ENCODE measurements at places on chromosomes 7 and 10.

- no peak for DNase-seq
These were observed 11.6 kb downstream of the GRID1 start for GRCh38 chr10:86354761-86355540.

DNA sequence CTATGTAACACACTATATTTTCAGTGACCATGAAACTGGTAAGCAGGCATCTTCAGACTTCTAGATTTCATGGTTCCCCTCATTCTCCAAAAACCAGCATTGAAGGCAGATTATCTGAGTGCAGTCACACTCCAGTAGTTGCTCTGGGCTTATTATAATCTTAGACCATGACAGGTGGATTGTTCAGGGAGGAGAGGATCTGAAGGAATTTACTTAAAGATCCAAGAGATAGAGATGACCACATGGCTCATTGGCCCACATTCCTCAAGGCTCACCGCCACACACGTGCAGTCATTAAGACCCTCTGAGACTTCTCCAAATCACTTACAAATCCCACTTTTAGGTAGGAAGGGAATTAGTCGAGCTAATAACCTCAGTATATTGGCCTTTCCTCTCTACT, 55.2 kb downstream of the GSAP start:
- DNase-seq, result no peak

GRCh38 chr7:108310351-108310750, 145.9 kb downstream of the NRCAM start:
- DNase-seq, result peak; percentile 23

- DNase-seq, result no peak
These were observed 186.2 kb downstream of the ELFN1 start for GRCh38 chr7:1856161-1856887.

- no peak for DNase-seq
These were observed 159.1 kb downstream of the UBE2H start for GRCh38 chr7:129793506-129794310.

GRCh38 chr10:78427497-78428031, 393.9 kb downstream of the RPS24 start:
- no peak for DNase-seq

DNA sequence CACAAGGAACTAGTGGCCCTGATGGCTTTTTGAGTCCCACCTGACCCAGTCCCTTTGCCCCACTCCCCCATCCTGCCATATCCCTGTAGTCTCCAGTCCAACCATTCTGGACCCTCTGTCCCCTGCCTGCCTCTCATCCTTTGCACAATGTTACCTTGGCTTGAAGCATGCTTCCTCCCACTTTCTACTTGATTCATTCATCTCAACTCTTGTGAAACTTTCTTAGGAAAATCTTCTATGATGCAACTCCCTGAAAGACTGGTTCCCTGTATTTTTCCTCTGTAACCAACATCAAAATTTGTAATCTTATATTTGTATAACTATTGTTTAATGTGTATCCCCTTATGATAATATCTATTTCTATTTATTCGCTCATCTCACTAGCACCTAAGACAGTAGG, 151.5 kb downstream of the LRRTM3 start:
- DNase-seq, result no peak

- no peak for DNase-seq
These were observed 137.4 kb upstream of the CDC14C start for GRCh38 chr7:48786951-48787350.

DNA sequence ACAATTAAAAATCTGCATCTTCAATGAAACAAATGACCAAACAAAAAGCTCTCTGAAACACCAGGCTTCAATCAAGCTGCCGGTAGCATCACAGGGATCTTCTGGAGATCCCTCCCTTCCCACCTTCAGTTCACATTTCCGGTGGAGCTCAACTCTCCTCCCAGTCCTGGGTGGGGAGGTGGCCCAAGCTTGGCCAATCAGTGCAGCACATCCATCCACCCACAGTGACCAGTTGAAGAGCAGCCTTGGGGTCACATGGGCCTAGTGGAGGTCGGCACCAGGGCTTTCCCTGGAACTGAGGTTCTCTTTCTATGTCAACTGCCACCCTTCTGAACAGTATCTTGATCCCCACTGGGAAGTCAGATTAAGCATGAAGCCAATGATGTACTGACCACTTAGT, 620.1 kb upstream of the MGMT start:
- no peak for DNase-seq

- peak; percentile 3 for DNase-seq
These were observed 309.5 kb downstream of the ATRNL1 start for GRCh38 chr10:115402699-115403098.

- peak; percentile 8 for DNase-seq
These were observed 17.3 kb downstream of the GRID2IP start for GRCh38 chr7:6533893-6534495.

Measured in endothelial cell of umbilical vein (primary cell).